ENCODE measurements at places on chromosomes 6 and 20.

- no peak for DNase-seq
Measured at GRCh38 chr20:47382746-47383415, 26.4 kb upstream of the ZMYND8 start.

DNA sequence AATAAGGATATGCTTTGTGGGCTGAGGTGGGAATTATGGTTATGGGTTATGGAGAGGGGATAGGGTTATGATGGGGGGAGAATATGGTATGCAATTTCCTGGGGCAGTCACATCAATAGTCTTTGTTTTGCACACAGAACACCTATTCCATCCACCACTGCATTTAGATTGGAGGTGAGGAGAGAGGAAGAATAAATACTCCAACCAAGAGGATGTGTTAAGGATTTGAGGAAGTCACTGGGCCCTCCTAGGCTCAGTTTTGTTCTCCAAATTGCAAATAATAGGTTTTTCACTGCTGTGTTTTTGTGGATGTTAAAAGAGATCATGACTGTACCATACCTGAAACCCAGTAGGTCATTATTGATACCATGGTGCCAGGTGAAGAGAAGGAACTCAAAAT, 29.5 kb upstream of the SIRPG start:
- no peak for DNase-seq

GRCh38 chr6:111993342-111993741, 60.6 kb upstream of the CCN6 start:
- DNase-seq: no peak

- DNase-seq: no peak
Measured at GRCh38 chr20:52667358-52667757, 304.8 kb upstream of the TSHZ2 start.

GRCh38 chr6:2376429-2377355, 131.3 kb upstream of the GMDS start:
- peak; percentile 52 for DNase-seq

DNA sequence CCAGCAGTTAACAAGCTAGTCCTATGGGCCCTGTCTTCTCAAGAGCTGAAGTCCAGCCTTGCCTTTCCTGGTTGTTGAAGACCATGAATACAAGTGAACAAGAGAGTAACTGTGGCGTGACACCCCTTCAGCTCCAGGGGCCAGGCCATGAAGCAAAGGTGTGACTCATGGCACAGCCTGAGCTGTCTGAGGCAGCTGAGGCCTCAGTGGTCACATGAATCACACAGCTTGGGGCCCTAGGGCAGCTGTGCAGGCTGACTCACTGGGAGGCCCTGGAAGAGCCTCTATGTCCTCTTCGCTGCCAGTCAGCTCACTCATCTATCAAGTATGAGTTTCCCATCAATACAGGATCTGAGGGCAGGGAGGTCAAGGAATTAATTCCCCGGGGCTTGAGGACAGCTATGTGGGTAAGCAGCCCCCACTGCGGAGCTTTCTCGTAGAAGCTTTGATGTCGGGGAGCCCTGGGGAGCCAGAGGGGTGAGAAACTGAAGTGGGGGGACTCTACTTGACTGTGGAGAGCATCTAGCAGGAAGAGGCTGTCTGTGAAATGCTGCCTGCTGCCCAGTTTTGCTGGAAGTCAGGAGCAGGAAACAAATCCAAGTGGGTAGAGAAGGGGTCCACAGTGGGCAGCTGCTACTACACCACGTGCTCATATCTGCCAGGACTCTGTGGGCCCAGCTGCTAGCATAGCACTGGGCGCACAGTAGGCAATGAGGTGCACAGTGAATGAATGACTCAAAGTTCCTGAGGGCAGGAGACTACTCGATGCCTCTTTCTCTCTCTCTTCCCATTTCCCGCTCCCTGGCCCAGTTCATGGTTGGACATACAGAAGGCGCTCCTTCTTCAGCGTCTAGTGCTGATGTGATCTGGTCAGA, 13.7 kb upstream of the FAM83C start:
- peak; percentile 86 for DNase-seq

GRCh38 chr20:32585011-32585585, at the start of gene NOL4L:
NOL4L (minus strand) TSS chr20:32585333; CDS start chr20:32584890, 443 bp downstream.
- DNase-seq: no peak

GRCh38 chr6:170476360-170476759, 76.7 kb downstream of the PSMB1 start:
- no peak for DNase-seq

- DNase-seq: no peak
Measured at GRCh38 chr20:62047666-62048345, 17.9 kb downstream of the TAF4 start.

- DNase-seq: no peak
Measured at GRCh38 chr6:81997090-81997926, 244.8 kb upstream of the TENT5A start.

GRCh38 chr6:79605968-79606764, 25.0 kb upstream of the SH3BGRL2 start:
- no peak for DNase-seq

GRCh38 chr6:39543095-39543494, 182.1 kb downstream of the KIF6 start:
- peak; percentile 78 for DNase-seq

- no peak for DNase-seq
Measured at GRCh38 chr6:30598912-30599624, 18.0 kb downstream of the PPP1R10 start.

GRCh38 chr6:155850408-155850841, 394.8 kb upstream of the NOX3 start:
- no peak for DNase-seq

DNA sequence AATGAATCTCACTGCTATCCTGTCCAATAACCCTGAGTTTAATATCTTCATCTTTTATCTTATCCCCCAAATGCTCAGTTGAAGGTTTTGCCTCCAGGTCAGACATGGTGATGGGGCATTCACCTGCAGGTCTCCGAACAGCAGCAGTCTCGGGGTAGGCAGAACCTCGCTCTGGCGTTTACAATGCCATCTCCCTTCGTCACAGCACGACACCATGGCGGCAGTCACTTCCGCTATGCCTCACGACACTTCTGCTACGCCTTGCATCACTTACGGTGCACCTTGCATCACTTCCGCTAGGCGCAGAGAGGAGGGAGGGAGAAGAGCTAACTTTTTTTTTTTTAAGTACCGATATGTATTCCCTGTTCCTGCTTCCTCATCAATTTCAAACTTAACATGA, 194.9 kb downstream of the BCAS1 start:
- DNase-seq: no peak

DNA sequence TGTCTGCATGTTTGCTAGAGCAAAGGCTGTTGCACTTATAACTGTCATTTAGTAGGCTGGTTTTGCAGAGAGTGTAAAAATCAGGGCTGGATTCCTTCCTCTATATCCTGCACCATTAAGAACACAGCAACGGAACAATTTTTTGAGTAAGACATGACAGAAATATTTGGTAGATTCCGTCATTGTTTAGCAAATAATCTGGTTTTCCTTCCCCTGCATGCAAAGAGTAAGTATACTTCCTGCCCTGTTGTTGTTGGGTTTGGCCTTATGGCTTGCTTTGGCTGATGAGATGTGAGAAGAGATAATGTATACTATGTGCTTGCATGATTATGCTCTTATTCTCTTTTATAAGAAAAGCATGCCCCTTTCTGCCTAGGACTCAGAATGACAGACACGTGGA, 23.8 kb downstream of the MANEA start:
- no peak for DNase-seq

DNA sequence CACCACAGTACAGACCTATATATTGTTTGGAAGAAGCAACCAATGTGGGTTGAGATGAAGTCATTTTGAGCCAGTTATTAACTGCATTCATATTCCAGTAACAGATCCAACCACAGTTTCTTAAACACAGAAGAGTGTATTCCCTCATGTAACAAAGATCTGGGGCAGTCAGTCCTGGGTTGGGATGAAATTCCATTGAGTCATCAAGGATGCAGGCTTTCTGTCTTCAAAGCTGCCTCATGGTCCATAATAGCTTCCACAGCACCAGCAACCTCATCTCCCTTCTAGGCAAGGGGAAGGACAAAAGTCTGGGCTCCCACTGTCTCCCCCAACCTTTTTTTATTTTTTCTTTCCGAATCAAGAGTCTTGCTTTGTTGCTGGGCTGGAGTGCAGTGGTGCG, 2.9 kb upstream of the SOD2 start:
- no peak for DNase-seq

- no peak for DNase-seq
Measured at GRCh38 chr6:27599859-27600532, 127.1 kb upstream of the ZNF184 start.

DNA sequence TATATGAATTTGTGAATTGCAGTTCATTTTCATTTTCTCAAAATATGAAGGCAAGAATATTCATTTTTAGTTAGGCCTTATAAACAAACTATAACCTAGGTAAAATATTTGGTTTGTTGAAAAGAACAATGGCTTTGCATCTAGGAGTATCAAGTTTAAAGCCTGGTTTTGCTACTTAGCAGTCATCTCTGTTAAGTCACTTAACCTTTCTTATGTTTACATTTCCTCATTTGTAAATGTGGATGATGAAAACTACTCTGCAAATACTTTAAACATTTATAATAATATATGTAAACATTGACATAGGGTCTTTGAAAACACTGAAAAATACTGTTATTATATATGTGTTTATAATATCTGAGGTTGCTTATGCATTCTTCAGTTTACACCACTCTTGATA, 135.5 kb downstream of the CENPW start:
- DNase-seq: no peak

- DNase-seq: no peak
Measured at GRCh38 chr20:39468703-39469102, 506.6 kb downstream of the DHX35 start.

GRCh38 chr20:34531608-34532265, 15.5 kb downstream of the DYNLRB1 start:
- DNase-seq: no peak

DNA sequence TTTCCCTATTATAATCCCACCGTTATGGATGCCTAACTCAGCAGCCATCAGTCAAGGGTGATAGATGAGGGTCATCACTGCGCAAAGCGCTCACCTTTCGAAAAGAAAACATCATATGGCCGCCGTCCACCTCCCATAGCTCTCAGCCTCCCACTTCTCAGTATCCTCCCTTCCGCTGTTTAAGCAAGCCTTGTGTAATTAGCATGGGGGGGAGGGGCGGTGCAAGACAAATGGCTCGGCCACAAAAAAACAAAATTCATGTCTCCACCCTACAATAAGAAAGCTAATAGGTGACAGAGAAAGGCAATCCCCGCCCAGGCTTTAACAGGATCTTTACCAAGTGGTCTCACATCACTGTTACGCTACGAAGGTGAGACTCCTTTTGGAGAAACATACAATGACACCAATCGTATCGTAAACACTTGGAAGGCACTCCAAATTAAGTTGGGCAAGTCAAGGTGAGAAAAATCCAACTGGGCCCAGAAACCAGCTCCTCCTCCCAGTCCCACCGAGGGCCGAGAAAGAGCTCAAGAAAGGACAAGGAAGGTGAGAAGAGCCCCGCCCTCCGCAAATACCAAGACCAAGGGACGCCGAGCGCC, 645 bp downstream of the DDX39B start:
- peak; percentile 84 for DNase-seq

DNA sequence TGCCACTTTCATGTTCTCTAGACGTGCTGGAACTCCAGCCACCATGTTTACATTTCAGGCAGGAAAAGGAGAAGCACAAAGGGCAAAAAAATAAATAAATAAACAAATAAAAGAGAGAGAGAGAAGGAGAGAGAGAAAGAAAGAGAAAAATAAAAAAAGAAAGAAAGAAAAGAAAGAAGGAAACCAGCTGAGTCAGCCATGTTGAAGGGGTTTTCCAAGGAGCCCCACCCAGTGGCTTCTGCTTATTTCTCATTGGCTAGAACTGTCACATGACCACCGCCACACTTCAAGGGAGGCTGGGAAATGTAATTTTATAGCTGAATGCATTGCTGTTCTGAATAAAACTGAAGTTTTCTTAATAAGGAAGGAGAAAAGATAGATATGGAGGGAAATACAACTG, 71.1 kb downstream of the BFSP1 start:
- DNase-seq: no peak

GRCh38 chr20:13147971-13148370, 73.1 kb upstream of the ISM1 start:
- DNase-seq: no peak

DNA sequence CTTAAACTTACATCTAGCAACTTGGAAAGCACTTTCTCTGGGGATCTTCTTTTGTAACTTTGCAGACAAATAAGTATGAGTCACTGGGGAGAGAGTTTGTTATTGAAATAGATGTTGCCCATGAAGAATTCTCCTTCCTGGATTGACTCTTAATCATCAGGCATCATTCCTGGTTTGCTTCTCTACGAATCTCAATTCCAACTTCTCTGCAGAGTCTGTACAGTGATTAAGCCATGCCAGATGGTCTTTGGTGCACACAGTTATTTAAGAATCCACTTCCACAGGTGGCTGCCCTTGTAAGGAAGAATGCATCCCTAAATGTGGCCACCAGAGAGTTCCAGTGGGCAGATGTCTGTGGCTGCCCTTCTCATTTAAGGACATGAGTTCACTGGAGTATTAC, 25.7 kb downstream of the MYCT1 start:
- no peak for DNase-seq

DNA sequence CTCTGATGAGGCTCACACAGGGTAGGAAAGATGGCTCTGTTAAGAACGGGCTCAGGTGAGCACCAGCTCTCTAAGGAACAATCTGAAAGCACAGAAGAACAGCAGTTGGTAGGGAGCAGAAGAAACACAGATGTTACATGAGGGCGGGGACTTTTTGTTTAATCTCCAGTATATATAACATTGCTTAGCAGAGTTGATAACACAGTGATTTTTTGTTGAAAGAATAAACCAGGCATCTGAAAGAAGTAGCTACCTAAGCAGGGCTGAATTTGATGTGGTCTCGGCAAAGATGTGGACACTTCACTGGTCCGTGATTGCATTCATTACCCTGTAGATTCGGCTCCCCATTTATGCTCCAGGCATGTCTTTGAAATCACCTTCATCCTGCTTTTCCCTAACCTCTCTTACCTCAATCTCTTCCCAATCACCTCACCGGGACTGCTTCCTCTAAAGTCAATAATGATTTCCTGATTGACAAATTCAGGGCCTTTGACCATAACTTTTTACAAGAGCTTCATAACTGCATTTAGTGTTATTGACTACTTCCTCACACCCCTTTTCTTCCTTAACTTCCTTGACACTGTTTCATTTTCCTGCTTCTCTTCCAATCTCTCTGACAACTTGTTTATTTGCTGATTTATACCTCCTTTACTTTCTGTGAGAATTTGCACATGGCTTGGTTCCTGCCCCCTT, 34.4 kb downstream of the SAMD3 start:
- DNase-seq: no peak

DNA sequence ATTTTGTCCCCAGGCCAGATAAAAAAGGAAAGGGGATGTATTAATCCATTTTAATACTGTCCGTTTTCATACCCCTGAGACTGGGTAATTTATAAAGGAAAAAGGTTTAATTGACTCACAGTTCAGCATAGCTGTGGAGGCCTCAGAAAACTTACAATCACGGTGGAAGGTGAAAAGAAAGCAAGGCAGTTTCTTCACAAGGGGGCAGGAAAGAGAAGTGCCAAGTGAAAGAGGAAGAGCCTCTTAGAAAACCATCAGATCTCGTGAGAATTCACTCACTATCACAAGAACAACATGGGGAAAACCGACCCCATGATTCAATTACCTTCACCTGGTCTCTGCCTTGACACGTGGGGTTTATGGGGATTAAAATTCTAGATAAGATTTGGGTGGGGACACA, 152.5 kb downstream of the IBTK start:
- DNase-seq: no peak

- no peak for DNase-seq
Measured at GRCh38 chr6:158516098-158516497, 43.8 kb upstream of the TMEM181 start.

GRCh38 chr20:62219101-62219991, 732 bp downstream of the HRH3 start:
- DNase-seq: no peak
